Central memory CD4-positive, alpha-beta T cell (primary cell): ENCODE measurements at places on chromosomes 12 and 14.
A peak's percentile ranks its signal among the peaks of the same experiment; 100 is the strongest.

GRCh38 chr12:106764220-106764619 lies 10.3 kb upstream of the RIC8B start:
- no peak for DNase-seq

- no peak for DNase-seq
These were observed 21.6 kb downstream of the TRPV4 start for GRCh38 chr12:109811624-109811995.

- no peak for DNase-seq
These were observed 74.7 kb downstream of the TRIM9 start for GRCh38 chr14:51020024-51020710.

DNA sequence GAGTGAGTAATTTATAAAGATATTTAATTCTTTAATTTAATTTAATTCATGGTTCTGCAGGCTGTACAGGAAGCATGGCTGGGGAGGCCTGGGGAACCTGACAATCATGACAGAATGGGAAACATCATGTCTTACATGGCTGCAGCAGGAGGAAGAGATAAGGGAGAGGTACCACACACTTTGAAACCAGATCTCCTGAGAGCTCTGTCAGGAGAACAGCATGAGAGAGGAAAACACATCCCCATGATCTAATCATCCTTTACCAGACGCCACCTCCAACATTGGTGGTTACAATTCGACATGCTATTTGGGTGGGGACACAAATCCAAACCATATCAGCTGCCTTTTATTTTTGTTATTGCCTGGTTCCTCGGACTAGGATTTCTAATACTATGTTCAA lies 928.6 kb downstream of the TMEM121 start:
- DNase-seq: no peak

GRCh38 chr12:120089796-120090195 lies 26.8 kb downstream of the RAB35 start:
- no peak for DNase-seq

- DNase-seq: no peak
These were observed 166.2 kb downstream of the PTPRO start for GRCh38 chr12:15488481-15488880.

GRCh38 chr14:61476105-61476753 lies 154.8 kb downstream of the PRKCH start:
- no peak for DNase-seq

- DNase-seq: no peak
These were observed 816.8 kb downstream of the NRXN3 start for GRCh38 chr14:78986989-78987388.

GRCh38 chr14:62097824-62098223 lies 335.6 kb downstream of the SNAPC1 start:
- no peak for DNase-seq

DNA sequence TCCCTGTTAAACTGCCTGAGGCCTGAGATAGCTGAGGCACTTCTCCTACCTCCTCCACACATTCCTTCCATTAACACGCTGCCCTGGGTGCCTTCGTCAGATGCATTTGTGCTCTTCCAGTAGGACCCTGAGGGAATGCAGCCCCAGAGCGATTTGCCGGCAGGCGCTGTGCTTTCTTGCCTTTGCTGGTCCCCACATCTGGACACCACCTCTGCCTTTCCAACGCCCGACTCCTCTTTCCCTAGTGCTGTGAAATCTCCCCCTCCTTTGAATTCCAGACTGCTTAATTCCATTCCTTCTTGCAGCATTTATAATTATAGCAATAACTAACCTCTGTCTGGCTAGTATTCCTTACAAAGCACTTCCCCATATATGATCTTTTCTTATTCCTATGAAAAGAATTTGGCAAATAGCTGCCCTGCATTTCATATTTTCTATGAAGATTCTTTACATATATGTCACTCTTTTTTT lies 88.4 kb downstream of the C12orf75 start:
- DNase-seq: no peak

DNA sequence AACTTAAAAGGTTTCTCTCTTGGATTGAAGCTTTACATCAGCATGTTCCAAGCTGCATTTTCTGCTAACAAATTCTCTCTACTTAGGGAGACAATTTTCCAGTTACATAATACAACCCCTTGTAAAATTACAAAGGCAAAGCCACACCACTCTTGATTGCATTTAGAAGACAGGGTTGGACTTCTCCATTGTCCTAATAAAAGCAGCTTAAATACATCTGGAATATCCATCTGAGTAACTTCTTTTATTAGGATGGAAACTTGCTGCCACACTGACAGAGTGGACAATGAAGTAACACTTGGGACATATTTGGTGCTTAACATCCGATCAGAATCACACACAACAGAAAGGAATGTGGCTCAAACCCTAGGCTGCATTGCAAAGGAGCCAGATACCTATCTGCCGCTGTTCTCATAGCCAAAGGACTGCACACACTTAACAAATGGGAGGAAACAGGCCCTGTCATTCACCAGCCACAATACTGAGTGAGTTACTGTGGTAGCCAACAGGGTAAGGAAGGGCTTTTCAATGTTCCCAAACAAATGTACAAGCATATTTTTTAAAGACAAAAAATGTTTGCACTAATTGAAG lies 157.2 kb downstream of the PAX9 start:
- DNase-seq: no peak

DNA sequence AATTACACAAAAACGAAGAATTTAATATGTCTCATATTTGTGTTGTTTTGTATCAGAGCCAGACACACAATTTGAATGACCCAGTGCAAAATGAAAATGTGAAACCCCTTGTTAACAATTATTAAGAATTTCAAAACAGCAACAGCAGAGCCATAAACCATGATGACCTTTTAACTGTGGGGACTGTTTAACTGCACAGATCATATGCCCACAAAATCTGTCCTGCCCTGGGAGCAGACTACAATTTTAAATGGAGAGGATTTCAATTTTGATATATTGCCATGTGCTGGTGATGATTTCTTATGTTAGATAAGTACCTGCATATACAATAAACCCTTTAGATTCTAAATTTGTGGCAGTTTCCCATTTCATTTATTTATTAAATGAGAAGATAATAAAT lies 455.5 kb upstream of the MGAT4C start:
- DNase-seq: no peak

DNA sequence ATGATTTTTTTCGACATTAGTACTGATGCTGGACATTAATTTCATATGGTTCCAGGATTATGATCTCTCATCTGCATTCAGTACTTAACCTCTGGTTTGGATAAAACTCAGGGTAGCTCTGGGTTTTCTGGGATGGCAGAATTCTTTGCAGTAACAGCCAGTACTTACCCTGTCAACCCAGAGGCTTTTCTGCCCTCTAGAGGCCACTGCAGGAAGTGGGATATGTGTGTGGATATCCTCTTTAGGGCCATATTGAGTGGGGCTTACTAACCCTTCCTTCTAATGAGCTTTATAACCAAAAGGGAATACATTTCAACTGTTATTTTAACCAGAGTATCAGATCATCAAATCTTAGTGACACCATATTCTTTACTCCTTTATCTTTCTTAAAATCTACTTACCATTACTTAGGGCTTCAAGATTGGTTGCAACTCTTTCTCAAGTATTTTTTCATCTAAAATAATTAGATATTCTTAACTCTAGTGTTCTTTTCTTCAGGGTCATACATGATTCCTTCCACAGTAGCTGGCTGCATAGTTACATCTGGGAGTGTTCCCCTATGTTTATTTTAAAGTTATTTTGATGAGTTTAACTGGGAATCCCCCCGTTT lies 488.0 kb upstream of the STXBP6 start:
- DNase-seq: no peak

- no peak for DNase-seq
These were observed 13.9 kb downstream of the SLC35E3 start for GRCh38 chr12:68759852-68760251.

GRCh38 chr12:83261998-83262397 lies 575.3 kb downstream of the TMTC2 start:
- DNase-seq: no peak

- no peak for DNase-seq
These were observed 13.2 kb upstream of the MAP4K5 start for GRCh38 chr14:50545618-50546017.

DNA sequence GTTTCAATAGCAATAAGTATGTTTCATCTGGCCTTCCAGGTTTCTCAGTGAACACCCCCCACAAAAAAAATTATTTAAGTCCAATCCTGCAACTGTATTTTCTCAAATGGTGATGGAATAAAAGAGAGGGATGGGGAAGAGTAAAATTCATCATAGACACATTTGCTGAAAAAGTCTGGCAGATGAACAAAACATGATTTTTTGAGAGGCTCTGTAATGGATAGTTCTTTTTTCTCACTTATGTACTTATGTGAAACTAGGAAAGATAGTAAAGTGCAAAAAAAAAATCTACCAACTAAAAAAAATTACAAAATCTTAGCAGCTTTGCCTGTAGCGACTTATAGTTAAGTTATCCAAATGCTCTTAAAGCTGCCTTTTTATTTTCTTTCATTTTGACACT lies 412.4 kb downstream of the FOXG1 start:
- no peak for DNase-seq

- no peak for DNase-seq
These were observed 30.1 kb downstream of the MRPL42 start for GRCh38 chr12:93497456-93497855.

- DNase-seq: peak; percentile 79
These were observed 14.8 kb downstream of the PROX2 start for GRCh38 chr14:74860899-74861733.

DNA sequence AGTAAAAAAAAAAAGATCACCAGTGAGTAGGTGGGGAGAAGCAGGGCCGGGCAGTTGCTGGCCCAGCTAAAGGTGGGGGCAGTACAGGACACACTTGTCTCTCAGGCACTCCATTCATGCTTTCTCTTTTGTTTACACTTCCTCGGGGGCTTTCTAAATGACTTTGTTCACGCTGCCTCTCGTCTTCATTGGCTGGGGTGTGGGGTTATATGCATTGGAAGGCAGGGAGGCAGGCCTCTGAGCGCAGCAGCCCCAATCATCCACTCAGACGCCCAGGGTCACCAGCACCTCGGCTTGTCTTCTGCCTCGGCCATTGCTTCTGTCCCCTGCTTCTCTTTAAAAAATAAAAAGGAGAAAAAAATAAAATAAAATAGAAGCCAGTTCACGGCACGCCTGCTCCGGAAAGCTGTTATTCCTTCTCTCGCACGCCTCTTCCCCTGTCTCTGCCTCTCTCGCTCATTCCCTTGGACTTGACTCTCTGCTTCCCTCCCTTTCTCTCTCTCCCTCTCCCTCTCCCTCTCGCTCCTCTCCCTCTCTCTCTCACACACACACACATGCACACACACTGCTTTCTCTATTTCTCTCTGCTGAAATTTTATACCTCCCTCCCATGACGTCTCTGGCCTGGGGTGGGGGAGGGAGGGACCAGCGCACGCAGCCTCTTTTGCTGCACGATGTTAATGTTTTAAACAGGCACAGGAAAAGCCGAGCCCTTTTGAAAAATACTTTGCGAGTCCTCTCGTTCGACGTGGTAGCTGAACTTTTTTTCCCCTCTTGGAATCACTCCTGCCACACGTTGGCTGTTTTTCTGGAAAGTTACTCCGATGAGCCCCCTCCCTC lies at the start of gene TGFB3:
TGFB3 (minus strand) TSS at position 570 of the 840 bp plus-strand sequence. CDS start 1,102 bp downstream, outside the sequence.
- DNase-seq: peak; percentile 60

DNA sequence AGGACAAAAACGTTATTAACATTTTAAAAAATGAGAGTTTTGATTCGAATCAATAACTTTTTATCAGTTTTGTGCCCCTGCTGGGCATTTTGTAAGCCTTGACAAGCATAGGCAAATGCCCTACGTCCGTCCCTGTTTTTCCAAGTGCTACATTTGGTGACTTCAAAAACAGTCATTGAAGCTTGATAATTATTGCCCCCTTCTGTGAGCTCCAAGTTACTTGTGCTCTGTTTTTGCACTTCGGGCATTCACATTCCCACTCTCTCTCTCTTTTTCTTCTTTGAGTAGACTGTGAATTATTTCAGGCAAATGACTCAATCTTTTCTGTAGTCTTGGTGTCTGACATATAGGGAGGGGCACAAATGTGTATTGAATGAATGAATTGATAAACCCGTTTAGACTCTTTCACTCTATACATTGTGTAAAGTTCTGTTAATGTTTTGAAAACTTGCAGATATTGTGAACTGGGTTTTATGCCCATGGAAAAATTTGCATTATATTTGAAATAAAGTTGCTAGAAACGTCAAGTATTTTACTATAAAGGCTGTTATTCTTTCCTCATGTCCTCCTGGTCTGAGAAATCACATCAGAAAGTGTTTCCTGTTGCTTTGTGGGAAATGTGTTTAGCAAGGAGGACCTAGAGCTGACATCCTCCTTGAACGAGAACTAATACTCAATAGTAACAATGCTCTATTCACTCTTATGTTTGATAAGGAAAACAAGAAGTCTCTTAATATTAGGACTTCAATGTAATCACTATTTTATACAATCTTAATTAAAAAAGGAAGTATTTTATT lies 1.4 kb downstream of the APAF1 start:
- no peak for DNase-seq

DNA sequence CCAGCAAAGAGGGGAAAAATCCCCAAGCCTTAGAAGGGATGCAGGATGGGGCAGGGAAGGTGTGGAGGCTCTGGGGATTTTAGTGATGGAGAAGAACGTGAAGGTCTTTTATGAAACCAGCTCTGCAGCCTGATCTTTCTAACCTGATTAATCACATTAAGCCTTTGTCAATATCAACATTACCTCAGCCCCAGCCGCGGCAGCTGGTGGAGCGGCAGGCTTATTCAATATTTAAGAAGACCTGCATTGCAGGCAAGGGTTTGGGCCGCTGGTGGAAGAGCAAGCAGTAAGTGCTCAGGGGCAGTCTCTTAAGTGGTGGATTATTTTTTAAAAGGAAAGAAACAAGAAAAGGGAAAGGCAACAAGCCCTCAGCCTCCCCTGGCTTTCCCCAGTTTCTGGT lies 16.6 kb downstream of the RPH3A start:
- DNase-seq: no peak
